ENCODE measurements at places on chromosomes 4 and X.

- no peak for DNase-seq
Observed at GRCh38 chr4:74394476-74395136, 29.7 kb downstream of the EREG start.

DNA sequence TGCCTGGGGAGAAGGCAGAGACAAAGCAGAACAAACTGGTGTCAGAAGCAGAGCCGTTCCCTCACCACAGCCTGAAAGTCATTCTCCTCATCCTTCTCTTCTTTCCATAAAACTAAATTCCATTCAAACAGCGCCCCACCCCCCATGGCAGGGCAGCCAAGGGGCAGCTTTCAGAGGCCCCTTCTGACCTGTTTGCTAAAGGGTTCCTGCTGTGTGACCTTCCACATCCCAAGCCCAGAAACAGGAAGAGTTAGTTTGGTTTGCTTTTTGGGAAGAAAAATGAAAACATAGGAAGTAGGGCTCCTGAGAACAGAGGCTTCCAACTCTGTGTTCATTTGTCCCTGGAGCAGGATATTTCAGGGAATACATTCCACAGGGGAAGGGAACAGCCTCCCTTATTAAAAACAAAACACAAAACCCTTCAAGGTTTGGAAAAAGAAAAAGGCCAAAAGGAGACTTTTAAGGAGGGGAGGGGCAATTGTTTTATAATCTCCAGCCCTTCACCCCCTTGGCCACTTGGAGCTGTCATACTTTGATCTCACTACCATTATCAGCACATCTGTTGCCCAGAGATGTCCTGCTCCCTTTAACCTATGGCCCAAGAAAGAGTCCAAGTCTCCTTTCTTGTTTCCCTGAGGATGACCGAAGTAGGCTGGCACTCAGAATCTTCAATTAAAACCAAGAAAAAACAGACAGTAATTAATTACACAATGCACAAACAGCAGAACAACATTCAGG is 25.3 kb downstream of the STARD8 start:
- DNase-seq = no peak

- DNase-seq = no peak
Observed at GRCh38 chr4:5843573-5844530, 49.0 kb downstream of the CRMP1 start.

GRCh38 chrX:10017872-10018271 is 50.7 kb downstream of the CLDN34 start:
- DNase-seq = no peak

DNA sequence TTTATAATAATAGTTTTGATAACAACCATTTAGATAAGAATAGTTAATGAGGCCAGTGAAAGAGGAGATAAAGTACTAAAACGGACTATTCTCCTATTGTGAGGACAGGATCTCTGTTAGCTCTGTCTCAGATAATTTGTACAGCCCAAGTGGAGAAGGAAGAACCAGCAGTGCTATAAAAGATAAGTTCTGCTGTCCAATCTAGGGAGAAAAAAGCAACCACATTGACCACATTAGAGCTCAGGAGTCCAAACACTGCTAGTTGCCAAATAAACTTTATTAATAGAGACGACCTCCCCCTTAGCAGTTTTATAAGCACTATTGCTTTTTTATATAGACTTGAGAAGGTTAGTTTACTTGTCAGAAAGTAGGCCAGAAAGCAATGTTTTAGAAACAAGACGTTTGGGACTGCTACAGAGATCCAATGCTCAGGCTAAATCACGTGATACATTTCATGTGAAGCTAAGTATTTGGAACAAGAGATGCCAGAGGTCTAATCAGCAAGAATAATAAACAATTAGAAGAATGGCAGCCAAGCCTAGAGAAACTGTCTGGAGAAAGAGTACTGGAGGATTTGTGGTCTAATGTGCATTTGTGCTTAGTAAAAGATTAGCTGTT is 15.9 kb downstream of the IL15 start:
- no peak for DNase-seq

- DNase-seq = no peak
Observed at GRCh38 chrX:149223854-149224253, 281.3 kb downstream of the IDS start.

- DNase-seq = no peak
Observed at GRCh38 chrX:119093991-119094735, 21.4 kb downstream of the CT47C1 start.
